Retina (tissue), 1 donor: ENCODE measurements at places on chromosomes 12 and 14.

- DNase-seq = no peak
These were observed 17.9 kb upstream of the PLEKHG6 start for GRCh38 chr12:6292606-6293005.

DNA sequence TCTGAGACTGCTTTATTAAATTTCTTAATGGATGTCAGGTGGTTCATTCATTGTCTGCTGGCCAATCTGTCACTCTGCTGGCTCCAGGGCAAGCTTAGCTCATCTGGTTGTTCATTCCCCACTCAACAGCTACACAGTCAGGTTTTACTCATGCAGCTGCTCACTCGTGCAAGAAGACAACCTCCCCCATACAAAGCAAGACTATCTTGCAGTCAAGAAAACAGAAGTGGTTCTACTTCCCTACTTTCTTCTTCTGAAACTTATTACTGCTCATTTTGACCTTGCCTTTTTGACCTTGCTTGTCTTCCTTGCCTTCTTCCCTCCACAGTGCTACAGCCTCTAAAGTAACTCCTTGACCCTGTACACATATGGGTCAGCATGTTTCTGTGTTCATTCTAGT, 277.9 kb downstream of the SSPN start:
- DNase-seq = no peak

DNA sequence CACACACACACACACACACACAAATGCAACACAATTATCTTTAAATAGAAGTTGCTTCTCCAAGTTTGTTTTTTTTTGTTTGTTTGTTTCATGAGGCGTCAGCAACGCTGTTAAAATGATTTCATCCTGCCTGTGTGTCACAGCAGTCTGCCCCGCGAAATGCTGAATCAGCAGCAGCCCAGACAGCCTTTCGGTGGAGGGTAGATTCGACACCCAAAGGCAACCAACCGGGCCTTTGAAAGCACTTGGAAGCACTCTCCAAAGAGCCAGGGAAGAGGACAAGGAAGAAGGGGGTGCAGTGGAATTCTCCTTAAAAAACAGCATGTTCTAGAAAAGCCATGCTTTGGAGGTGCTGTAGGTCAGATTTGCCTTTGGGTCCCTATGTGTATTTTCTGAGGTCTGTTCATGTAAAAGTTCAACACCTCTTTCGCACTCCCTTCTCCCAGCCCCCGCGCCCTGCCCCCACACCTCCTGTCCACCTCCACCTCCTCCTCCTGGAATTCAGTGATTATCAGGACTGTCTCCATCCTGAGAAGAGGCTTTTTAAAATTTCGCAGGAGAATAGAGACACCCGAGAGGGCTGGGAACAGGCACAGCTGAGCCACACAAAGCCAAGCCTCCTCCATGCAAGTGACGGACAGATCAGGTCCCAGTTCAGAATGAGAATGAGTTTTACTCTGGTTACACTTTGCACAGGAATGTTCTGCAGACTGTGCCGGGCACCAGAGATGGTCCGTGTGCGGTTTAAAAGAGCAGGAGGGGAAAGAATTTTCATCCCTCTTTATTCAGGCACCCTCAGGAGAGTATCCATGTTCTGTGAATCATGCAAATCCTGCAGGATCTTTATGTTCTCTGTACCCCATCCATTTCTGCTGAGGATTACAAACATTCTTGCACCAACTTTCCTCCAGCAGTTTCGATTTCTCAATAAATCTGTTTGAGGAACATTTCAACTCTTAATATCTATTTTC, 177.9 kb downstream of the ETV6 start:
- DNase-seq = peak; percentile 57

DNA sequence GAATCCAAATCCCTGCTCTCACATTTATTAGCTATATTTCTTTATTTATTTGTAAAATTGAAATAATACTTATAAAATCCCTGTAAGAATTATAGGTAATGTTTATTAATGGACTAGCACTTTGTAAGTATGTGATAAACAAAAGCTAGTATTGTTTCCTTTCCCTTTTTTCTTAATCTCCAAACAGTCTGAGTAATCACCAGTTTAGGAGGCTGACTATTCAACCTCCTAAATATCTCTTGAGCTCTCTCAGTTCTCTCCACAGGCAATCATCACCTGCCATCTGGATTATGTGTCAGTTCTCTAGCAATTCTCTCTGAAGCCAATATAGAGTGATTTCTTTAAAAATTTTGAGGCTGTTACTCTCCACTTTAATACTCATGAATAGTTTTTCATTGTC, 9.2 kb upstream of the LYZ start:
- no peak for DNase-seq

DNA sequence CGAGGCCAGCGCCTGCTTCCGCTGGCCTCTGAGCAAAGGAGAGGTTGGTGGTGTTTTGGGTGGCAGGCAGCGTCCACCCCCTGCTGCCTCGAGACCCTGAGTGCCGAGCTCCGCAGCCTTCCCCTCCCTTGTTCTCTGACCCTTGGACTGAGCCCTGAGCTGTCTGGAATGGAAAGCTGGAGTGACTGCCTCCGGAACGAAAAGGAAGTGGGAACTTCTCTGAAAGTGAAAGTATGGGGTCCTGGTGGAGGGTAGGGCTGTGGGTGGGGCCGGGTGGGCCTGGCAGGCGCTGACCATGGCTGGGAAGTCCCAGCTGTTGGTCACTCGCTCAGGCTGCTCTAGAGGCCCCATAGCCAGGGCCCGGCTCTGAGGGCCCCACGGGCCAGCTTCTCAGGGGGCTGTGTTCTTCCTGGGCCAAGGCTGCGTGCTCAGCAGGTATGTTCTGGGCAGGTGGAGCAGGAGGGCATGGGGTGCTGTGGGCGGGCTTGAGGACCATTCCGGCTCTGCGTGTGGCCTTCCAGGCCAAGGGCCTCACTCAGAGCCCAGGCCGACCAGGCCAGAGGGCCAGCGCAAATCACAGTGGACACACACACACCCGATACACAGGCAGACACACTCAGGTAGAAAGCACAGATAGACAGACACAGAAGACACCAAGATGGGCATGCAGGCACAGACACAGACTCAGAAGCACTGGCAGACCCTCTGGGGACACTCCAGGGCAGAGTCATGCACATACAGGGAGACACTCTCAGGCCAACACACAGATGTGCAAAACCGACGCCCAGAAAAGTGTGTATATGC, at the start of gene EXOC3L4:
Gene EXOC3L4, plus strand, starts transcription at position 320 of the 804 bp plus-strand sequence. CDS start 5,495 bp downstream, outside the sequence.
- DNase-seq = no peak

DNA sequence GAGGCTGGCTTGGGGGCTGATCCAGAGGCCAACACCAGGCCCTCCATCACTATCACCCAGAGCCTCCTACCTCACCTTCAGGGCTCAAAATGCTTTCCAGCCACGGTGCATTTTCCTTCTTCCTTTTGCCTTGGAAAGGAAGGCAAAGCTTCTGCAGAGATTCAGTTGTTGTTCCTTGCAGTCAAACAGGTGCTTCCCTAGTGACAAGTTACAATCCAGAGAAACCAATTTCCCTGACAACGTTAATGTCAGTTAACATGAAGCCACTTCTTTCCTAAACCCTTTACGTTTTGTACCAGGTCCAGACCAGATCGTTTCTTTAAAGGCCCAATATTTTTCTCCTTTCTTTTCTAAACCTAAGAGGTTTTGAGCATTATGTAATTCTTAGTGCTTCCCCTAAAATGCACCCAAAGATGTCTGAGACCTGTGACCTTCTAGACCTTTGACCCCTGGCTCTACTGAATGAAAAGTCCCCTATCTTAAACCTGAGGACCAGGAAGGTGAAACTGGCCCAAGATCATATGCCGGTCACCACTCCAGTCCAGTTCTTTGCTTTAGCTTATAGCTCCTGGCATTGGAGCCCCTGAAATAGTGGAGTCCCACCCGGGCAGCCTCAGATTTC, 211.5 kb downstream of the SLC41A2 start:
- DNase-seq = no peak

DNA sequence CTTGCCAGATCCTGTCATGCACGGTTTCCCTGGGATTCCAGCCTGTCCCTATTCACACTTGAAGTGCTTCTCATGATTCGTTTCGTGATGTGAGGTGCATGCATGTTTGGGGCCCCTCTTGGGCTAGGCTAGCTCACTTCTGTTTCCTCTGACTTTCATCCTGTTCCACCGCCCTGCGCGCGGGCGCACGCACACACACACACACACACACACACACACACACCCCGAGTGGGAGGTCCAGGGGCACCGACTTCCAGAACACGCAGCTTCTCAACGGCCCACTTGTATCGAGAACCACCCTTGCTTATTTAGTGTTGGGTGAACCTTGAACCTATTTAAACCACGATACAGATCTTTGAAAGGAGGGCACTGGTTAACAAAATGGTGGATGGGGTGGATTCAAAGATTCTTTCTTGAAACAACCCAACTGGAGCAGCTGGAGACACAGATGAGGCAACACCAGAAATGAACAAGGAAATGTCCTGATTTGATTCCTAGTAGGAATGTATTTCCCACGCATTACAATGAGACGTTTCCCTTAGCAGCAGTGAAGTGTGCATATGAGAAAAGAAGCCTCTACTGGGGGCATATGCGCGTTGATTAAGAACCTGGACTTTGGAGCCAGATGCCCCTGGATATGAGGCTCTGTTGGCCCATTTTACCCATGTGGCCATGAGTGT, 16.3 kb downstream of the ELK3 start:
- no peak for DNase-seq

- DNase-seq = peak; percentile 58
These were observed 36.3 kb upstream of the NPFF start for GRCh38 chr12:53543539-53543938.

DNA sequence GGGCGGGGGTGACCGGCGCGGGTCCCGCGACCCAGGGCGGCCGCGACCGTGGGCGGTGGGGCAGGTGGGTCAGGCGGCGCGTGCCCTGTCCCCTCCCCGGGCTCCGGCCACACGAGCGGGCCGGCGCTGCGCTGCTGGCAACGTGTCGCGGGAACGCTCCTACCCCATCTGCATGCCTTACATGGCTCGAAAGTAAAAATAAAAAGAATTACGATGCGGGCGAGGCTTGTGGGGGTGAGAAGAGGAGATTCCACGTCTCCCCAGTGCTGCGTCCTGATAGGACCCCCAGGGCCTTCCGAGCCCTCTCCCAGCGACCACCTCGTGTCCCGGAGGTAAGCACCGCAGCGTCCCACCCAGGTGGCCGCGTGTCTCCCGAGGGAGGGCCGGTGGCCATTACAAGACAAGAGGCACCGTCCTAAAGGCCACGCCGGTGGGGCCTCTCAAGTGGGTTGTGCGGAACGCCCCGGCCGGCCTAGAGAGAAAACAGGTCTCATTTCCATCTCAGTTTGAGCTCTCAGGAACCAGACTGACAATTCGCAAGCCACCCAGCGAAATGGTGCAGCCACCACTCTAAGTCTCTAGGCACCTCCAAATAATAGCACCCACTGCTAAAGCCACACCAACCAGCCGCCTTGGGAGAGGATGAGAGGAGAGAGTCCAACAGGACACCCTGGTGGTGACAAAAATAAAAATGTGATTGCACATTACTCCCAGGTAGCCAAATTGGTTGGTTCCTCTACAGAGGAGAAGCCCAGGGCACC, 612 bp upstream of the FOXN3 start:
- DNase-seq = peak; percentile 80

DNA sequence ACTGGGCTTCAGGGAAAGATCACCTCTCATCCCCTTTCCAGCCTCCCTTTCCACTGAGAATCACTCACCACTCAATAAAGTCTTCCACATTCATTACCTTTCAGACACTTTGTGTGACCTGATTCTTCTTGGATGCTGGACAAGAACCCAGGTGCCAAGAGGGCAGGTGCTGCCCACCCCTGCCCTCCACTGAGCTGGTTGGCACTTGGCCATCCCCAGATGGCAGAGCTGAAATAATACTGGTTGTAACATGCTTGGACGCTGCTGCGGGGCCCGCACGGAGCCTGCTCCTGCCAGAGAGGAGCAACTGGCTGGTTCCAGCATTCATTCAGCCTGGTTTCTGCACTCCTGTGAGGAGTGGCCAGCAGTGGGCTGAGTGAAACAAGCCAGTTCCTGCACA, 386.7 kb upstream of the CCDC196 start:
- DNase-seq = no peak

DNA sequence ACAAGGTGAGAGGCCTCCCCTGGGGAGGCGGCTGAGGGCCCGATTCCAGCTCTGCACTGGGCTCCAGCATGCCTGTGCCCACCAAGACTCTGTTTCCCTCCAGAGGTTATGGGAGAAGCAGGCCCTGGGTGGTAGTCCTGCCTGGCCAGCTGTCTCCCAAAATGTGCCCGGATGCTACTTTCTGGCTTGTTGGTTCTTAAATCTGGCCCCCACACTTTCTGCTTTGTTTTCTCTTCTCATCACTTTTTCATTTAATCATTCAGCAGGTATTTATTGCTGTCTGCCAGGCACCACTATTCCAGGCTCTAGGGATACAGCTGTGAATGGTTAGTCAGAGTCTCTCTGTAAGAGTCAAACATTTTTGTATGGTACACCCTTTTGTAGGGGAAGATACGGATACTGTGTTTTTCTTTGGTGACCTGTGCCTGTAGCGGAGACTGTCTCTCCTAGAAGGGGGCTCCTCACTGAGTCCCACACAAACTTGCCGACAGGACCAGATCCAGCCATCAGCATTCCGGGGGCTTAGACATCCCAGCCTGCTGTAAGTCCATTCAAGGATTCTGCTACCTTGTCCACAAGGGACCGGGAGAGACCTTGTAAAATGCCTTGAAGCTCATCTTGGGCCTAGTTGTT, 3.8 kb downstream of the DHRS2 start:
- DNase-seq = no peak

DNA sequence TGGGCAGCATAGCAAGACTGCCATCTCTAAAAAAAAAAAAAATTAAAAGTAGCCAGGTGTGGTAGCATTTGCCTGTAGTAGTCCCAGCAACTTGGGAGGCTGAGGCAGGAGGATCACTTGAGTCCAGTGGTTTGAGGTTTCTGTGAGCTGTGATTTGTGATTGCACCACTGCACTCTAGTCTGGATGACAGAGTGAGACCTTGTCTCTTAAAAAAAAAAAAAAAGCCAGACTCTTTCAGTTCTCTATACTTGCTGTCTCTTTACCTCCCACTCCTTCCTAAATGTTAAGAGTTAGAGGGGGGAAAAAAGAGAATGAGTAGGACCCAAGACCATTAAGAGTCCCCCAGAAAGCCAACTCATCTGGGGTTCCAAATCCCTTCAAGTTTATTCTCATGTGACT, 17.8 kb downstream of the EIF2S1 start:
- no peak for DNase-seq

GRCh38 chr14:100703386-100704220, 23.1 kb upstream of the DLK1 start:
- no peak for DNase-seq

DNA sequence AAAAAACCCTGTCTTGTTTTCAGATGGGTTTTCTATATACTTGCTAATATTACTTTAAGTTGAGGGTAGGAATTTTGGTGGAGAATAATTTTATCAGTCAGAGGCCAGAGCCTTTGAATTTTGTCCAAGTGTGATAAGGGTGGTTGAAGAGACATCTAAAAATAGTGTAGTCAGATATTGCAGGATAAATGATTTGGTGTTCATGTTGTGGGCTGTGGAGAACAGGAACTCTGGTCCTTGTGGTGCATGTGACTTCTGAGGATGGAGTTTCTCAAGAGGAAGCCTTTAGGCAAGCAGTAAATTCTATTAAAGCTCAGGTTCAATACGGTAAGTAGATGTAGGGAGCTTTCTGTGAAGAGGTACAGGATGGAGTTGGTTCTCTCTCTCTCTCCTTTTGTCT, 2.8 kb downstream of the ADAM21 start:
- no peak for DNase-seq
